Ureter (tissue), 1 donor: ENCODE measurements at places on chromosomes 7 and 10. TPM values are rescaled to one million over a fixed set of nuclear protein-coding genes. Genes with fewer than 3 reads are reported as not detected.

- DNase-seq: no peak
These were observed 271.3 kb upstream of the CNTNAP2 start for GRCh38 chr7:145845345-145845744.

DNA sequence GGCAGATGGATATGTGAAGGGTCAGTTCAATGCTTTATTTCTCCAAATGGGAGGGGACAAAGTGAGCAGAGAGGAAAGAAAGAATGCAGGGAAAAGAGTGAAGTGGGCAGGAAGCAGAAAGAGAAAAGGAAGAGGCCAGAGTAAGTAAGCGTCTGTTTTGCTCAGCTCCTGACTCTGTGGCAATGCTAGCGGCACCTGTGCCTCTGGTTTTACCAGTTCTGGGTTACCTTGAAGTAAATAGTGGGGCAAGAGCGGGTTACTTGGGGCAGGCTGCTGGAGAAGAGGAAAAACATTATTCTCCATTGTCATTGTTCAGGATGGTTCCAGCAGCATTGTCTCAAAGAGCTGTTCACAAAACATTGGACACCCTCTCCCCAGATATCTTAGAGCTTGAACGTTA, 1.9 kb downstream of the TAS2R40 start:
- peak; percentile 74 for DNase-seq

GRCh38 chr7:96723622-96724021, 14.0 kb upstream of the SEM1 start:
- no peak for DNase-seq

DNA sequence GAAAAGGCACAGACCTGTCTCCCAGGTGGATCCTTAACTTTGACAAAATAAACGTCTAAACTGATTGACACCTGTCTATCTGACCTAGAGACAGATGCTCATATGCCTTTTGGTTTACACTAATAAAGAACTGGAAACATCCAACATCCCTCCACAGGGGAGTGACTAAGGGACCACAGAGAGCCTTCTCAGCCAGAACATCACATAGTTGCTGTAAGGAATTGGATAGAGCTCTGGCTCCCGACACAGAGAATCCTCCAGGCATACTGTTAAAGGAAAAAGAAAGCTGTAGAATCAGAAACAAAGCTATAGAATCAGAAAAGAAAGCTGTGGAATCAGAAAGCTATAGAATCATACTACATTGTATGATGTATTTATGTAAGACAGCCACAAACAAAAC, 258.8 kb downstream of the STK31 start:
- no peak for DNase-seq

- no peak for DNase-seq
These were observed 33.5 kb upstream of the SFRP5 start for GRCh38 chr10:97805096-97805884.

GRCh38 chr10:105872665-105873064, 1231.6 kb downstream of the SORCS3 start:
- DNase-seq: no peak

DNA sequence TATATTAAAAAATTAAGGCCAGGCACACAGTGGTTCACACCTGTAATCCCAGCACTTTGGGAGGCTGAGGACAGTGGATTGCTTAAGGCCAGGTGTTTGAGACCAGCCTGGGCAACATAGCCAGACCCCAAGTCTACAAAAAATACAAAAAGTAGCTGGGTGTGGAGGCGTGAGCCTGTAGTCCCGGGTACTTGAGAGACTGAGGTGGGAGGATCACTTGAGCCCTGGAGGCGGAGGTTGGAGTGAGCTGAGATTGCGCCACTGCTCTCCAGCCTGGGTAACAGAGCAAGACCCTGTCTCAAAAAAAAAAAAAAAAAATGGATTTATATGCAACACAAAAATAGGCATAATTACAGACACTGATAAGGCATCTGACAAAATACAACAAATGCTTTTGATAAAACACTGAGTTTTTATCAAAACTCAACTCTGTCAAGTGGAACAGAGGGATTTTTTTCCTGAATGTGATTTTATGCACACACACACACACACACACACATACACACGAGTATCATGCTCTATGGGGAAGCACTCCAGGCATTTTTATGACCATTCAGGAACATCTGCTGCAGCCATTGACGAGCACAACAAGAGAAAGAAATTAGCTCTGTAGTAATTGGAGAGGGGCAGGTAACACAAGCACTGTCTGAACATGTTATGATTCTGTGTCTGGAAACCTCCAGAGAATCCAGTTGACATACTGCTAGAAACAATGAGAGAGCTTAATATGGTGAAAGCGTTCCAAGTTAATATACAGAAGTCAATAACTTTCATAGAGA, 193.1 kb downstream of the WDR37 start:
- DNase-seq: no peak

PHYHIPL gene
- total RNA-seq: 2.4 TPM

- DNase-seq: no peak
These were observed 243.2 kb downstream of the GFRA1 start for GRCh38 chr10:116029826-116030225.

- DNase-seq: no peak
These were observed 402.8 kb downstream of the CDC14C start for GRCh38 chr7:49327155-49327554.

DNA sequence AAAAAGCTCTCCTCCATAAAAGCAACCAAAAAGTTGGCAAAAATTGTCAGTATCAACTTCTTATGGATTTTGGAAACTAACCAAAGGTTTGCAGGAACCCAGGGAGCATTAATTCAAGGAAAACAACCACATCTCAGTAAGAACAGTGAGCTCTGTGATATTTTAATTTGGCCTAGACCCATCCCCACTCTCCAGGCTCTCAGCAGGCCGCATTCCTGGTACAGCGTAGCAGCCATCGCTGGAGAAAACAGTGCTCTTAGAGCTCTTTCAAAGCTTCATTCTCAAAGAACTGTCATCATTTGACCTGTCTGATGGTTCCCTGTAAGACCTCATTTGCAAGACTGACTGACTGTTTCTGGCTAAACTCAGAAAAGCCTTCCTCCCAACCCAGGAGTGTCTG, 81.9 kb downstream of the NUDCD3 start:
- no peak for DNase-seq

CYP26C1 gene
- 0.10 TPM for total RNA-seq

- DNase-seq: no peak
These were observed 8.0 kb downstream of the TNS3 start for GRCh38 chr7:47573758-47574481.

DNA sequence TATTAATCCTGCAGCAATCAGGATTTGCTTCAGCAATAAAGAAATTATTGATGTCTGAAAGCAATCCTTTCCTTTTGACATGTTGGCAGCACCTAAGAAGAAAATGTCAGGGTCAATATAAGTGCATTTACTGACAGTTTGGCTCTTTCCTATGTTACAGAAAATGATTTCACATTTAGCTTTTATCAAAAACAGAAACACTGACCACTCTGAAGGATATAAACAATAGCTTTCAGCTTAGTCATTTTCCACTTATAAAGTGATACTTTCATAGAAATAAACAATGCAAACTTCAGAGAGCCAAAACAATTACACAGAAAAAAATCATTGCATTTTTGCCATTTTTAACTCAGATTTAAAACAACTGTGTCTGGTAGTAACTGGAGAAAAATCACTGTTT, 325.6 kb upstream of the KAT6B start:
- DNase-seq: no peak

GRCh38 chr10:3774814-3775695, 10.0 kb downstream of the KLF6 start:
- no peak for DNase-seq

- no peak for DNase-seq
These were observed 1.7 kb upstream of the SPACDR start for GRCh38 chr7:100465702-100466311.

VSTM4 gene
- 16.0 TPM for total RNA-seq

DNA sequence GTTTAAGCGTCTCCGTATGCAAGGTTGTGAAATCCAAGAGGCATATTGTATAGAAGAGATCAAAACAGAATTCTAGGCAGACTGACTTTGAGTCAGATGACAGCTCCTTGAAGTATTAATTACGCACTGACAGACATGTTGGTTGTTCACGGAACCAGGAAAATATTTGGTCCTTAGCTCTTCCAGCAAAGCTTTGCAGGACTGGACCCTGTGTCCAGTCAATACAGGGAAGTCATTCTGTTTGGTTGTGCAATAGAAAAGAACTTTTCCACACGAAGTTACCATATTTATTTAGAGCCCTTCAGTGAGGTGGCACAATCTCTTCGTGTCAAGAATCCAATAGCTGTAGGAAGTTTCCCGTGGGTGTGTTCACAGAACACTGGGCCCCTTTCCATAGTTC, 205.3 kb downstream of the ARHGAP21 start:
- DNase-seq: no peak

DNA sequence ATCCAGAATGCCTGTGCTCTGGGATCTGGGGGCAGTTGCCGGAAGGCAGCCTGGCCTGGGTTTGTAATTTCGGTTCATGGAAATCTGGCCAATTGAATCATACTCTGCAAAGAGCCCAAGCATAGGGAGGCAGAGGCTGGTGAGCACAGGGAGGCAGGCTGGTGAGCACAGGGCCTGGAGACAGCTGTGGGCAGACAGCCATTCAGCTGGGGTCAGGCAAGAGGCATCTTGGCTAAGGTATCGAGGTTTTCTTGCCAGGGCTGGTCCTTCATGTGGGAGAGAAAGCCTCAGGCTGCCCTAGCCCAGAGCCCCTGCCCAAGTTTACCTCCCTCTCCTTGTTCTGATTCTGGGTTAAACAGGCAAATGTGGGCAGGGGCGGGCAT, 63.7 kb upstream of the BAIAP2L1 start:
- no peak for DNase-seq

SCD gene
- total RNA-seq: 45.8 TPM

DLX5 gene
- not detected for total RNA-seq

DNA sequence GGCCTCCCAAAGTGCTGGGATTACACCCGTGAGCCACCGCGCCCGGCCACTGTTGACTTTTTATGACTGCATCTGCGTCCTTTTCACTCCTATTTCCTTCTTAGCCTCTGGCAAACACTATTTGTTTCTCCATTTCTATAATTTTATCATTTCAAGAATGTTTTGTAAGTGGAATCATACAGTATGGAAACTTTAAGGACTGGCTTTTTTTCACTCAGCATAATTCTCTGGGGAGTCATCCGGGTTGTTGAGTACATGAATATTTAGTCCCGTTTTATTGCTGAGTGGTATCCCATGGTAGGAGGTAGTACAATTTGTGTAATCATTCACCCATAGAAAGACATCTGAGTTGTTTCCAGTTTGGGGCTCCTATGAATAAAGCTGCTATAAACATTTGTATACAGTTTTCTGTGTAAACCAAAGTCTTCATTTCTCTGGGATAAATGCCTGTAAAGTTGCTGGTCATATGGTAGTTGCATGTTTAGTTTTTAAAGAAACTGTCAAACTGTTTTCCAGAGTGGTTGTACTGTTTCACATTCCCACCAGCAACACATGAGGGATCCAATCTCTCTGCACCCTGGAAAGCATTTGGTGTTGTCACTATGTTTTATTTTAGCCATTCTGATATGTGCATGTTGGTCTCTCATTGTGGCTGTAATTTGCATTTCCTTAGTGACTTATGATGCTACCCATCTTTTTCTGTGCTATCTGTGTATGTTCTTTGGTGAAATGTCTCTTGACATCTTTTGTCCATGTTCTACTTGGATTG, 139.6 kb upstream of the EEPD1 start:
- DNase-seq: no peak

EXOC4 gene
- 145 TPM for total RNA-seq

GRCh38 chr7:1886361-1887064, 216.4 kb downstream of the ELFN1 start:
- no peak for DNase-seq

GSTO2 gene
- 47.0 TPM for total RNA-seq
